Amniotic stem cell (primary cell): ENCODE measurements at places on chromosomes 16 and 17.

DNA sequence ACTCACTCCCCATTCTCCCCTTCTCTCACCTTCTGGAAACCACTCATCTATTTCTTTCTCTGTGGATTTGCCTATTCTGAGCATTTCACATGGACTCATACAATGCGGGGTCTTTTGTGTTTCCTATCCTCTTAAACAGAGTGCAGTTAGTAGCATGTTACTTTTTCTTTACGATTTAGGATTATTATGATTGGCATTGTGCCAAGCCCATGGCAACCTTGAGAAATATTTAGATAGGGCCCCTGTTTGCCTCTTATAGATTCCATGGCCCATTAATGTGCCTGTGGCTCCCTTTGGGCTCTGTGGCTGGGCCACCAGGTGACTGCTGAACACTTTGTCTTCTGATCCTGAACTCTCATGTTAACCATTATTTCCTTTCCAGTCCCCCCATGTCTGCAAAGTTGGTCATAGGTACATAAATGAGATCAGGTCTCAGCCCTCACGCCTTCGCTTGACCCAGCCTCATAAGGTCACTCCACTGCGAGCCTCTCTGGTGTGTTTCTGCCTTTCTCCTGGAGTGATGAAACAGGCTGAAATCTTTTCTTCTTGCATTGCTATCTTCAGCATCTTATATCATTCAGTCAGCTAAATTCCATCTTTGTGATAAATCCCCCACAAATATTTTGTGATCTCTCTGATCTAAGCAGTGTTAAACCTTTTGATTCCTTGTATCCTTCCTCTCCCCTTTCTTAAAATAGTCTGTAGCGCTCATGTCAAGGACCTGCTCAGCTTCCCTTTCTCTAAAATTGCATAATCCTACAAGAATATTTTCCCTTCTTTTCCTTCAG lies 44.0 kb downstream of the MYH3 start:
- DNase-seq, result no peak

GRCh38 chr16:50166511-50167500 lies 13.7 kb downstream of the TENT4B start:
- DNase-seq, result no peak

GRCh38 chr17:81534157-81535006 lies 6.2 kb downstream of the FSCN2 start:
- no peak for DNase-seq

GRCh38 chr17:80826955-80827645 lies 164.5 kb upstream of the CHMP6 start:
- peak; percentile 70 for DNase-seq

DNA sequence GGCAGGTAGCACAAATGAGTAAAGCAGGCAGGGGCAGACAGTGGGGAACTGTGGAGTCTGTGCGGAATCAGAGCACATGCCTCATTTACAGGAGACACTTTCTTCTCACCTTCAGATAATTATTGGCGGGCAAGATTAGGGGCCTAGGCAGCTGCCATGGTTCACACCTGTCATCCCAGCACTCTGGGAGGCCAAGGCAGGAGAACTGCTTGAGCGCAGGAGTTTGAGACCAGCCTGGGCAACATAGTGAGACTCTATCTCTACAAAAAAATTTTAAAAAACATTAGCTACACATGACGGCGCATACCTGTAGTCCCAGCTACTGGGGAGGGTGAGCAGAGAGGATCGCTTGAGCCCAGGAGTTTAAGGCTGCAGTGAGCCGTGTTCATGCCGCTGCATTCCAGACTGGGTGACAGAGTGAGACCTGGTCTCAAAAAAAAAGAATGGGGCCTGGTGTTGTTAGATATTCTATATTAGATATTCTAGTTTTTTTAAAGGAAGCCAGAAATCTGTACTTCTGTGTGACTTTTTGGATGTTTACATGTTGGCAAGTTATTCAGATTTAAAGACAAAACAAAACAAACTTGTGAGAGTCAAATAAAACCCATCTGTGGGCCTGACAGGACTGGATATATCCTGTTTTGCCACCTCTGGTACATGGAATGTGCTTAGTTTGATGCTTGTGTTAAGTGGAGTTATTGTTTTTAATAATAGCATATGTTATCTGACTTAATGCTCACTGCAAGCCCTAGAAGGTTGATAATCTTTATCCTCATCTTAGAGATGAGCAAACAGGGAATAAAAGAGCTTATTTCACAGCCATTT lies 4.9 kb upstream of the LPCAT2 start:
- DNase-seq, result no peak

- no peak for DNase-seq
Measured at GRCh38 chr16:22296225-22297113, 740 bp upstream of the POLR3E start.

DNA sequence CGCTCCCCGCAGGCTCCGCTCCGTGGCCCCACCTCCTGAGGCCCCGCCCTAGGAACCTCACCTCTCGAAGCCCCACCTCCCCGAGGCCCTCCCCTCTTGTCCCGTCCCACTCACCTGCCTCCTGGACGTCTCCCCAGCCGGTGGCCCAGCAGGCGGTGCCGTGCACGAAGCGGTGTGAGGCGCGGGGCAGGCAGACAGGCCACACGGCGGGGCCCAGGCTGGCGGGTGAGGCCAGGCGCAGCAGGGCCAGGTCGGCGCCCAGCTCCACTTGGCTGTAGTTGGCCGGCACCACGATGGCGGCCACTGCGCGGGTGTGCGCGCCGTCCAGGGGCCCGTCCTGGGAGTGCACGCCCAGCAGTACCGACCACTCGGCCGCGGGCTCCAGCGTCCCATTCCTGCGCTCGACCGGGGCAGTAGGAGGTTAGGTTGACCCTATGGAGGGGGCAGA lies 1.6 kb downstream of the PRSS36 start:
- DNase-seq, result no peak

GRCh38 chr17:41296846-41297245 lies 5.8 kb downstream of the KRTAP29-1 start:
- no peak for DNase-seq

DNA sequence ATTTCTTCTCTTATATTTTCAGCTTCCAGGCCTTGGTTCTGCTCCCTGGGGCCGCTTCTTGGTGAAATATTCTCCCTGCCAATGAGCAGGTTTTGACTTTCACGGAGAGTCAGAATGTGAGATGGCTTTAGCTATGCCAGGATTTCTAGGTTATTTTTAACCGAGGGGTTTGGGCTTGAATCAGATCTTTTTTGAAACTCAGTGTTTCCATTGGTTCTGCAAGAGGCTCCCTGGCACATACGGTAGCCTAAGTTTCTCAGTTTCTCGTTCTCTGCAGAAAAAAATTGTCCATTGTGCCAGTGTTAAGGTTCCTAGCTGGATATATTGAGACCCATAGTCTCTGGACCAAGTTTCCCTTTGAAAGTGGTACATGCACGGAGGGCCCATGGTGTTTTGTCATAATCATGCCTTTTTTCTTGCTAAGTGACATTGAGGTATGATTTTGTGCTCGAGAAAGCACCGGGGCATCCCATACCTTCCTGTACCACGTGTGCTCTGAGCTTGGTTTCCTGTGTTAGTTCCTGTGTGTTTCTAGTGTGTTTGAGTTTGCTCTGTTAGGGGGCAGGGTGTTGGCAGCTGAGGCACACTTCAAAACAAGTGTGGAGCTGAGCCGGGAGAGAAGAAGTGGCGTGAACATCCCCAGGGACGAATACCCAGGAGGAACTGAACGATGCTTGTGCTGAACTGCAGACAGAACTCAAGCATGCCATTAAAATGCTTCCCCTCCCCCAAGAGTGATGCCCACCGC lies 127.2 kb downstream of the HS3ST3B1 start:
- no peak for DNase-seq

GRCh38 chr16:57795431-57795878 lies 6.8 kb downstream of the KIFC3 start:
- DNase-seq, result no peak

DNA sequence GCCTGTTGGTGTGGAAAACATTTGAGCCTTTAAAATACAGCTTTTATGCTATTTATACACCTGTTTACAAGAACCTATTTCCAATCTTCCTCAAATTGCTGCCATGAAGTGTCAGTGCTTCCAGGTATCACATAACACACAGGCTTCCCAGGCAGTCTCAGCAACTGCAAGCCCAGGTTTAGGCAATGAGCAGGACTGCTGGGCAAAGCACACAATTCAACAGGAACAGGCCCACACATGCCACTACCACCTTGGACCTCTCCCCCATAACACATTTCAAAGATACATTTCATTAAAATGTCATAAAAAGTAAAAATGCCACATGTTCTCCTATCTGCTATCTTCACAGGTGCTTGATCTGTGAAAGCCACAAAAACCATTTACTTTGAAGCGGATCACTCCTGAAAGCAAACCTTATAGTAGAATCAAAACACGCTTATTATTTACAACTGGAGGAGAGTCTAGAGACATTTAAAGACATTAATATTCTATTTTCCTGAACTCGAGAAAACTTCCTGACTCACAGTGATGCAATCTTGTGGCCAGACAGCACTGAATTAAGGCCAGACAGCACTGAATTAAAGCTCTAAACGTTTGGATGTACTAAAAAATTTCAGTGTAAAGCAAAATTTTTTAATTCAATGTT lies 31.5 kb downstream of the ANKFY1 start:
- DNase-seq, result no peak

DNA sequence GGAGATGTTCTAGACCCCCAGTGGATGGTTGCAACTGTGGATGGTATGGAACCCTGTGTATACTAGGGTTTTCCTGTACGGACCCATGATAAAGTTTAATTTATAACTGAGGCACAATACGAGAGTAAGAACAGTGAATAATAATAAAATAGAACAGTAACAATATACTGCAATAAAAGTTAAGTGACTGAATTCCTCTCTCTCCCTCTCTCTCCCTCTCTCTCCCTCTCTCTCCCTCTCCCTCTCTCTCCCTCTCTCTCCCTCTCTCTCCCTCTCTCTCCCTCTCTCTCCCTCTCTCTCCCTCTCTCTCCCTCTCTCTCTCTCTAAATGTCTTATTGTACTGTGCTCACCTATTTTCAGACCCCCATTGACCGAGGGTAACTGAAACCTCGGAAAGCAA lies 291.0 kb downstream of the IRF8 start:
- DNase-seq, result no peak

GRCh38 chr17:19996086-19996485 lies 13.1 kb upstream of the SPECC1 start:
- DNase-seq, result no peak

DNA sequence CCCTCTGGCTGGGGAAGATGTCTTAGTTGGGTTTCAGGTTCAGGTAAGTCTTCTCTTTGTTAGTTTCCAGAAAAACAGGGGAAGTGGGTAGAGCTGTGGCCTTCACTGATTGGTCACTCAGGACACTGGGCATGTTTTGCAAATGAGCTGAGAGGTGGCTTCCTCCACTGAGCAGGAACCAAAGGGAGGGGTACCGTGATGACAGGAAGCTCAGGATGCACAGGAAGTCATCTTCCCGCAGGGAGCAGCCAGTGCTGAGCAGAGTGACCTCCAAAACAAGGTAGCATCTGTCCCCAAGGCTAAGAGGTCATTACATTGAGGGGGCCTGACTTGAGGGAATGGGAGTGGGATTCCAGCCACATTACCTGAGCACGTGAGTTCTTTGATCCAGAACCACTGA lies 5.6 kb downstream of the NT5C start:
- DNase-seq, result no peak

DNA sequence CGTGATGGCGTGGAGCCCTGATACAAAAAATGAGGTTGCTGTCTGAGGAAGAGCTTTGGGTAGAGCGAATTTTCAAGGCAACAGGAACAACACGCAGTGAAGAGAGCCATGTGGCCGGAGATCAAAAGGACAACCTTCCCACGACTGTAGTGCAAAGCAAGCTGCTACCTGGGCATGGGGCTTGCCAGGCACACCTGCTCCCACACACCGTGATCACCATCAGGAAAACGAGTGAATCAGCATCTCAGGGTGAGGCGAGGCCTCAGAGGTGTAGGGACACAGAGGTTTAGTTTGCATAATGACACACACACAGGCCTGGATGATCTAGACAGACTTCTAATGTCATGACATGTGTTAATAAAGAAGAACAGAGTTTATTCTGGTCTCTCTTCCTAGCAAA lies 65.7 kb downstream of the PARN start:
- DNase-seq, result no peak

DNA sequence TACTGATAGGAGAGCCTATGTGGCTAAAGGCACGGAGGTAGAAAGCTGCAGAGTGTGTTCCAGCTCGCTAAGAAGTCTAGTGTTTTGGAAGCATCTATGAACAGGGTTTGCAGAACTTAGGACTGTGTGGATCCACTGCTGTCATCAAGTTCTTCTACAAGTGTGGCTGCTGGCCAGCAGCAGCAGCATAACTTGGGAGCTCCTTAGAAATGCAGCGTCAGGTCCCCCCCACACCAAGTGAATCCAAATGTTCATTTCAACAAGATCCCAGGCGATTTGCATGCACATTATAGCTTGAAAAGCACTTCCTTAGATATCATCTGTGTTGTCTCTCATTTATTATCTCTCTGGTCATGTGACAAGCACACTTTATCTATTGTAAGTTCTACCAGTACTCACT lies 131.9 kb upstream of the SHISA6 start:
- DNase-seq, result no peak

DNA sequence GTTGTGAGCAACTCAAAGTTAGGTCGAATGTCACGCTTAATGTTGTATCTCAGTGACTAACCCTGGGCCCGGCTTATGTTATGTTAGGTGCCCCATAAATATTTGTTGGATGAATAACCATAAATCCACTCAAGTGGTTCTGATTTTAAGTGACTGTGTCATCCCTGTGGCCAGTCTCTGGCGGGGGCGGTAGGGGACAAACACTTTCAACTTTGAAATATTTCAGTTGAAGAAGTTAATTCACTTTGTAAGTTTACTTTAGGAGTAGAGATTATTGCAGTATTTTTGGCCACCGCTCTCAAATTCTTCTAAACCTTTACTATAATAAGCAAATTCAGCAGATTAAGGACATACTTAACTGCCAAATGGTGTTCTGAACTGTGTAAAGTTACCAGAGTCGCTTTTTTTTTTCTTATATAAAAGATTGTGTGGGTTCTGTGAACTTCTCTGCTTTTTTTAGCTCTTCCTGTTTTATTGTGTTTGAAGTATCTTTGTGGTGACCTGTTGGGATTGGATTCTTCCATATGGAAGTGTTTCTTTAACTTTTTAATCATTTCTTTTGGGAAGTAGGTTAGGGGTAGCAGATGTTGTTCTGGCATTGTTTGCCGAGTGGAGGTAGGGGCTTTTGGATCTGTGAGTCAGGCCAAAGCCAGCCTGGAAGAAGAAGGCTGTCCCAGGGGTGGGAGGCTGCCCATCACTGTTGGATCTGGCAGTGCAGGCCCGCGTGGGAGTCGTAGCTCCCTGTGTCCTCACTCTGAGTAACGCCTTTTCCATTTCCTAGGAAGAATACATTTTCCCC lies 61.4 kb upstream of the TBX2 start:
- peak; percentile 82 for DNase-seq

DNA sequence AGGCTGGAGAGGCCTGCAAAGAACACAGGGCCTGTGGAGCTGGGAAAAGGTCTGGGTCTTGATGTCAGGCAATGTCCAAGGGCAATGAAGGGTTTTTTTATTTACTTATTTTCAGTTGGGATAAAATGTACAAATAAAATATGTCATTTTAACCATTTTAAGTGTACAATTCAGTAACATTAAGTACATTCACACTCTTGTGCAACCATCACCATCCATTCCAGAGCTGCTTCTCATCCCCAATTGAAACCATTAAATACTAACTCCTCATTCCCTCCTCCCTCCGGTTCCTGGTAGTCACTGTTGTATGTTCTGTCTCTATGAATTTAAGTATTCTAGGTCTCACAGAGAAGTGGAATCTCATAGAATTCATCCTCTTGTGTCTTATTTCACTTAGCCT lies 444.7 kb downstream of the HS3ST3B1 start:
- DNase-seq, result no peak

GRCh38 chr16:20291208-20292206 lies 35.8 kb downstream of the GP2 start:
- no peak for DNase-seq

- DNase-seq, result no peak
Measured at GRCh38 chr16:73053364-73054124, 5.6 kb upstream of the ZFHX3 start.

- peak; percentile 33 for DNase-seq
Measured at GRCh38 chr17:64320613-64321553, 57.8 kb upstream of the TEX2 start.
